ENCODE measurements at places on chromosomes 16 and 17.

DNA sequence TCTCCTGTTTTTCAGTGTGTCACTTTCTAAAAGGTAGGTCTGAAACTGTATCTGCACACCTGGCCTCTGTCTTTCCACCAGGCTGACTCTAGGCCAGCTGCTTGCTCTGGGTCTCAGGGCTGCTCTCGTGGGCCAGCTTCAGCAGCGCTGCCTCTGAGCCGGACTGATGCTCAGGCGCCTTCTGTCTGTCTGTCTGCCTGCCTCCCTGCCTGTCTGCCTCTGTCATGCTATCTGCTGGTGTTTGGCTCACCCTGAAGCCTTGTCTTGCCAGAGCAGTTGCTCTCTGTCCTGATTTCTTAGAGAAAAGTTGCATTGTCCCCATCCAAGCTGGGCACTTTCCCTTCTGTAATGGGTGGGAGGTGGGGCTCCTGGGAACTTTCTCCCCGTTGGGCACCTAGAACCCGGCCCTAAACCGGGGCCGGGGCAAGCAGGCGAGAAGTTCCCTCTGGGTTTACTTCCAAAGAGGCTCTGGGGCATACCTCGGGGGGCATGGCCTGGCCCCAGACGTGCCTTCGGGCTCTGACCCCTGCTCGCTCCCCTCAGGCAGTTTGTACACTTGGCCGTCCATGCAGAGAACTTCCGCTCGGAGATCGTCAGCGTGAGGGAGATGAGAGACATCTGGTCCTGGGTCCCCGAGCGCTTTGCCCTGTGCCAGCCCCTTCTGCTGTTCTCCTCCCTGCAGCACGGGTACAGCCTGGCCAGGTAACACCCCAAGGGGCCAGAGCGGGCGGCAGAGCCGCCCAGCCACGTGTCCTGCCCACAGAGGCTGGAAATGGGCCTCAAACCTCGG, 15.9 kb upstream of the ATP6V0C start:
- no peak for DNase-seq

- DNase-seq, result no peak
Observed at GRCh38 chr17:2952174-2952845, 111.1 kb downstream of the OR1D5 start.

- DNase-seq, result no peak
Observed at GRCh38 chr16:23580391-23580790, 15.7 kb downstream of the NDUFAB1 start.

- no peak for DNase-seq
Observed at GRCh38 chr16:73743665-73744496, 552.7 kb upstream of the PSMD7 start.

DNA sequence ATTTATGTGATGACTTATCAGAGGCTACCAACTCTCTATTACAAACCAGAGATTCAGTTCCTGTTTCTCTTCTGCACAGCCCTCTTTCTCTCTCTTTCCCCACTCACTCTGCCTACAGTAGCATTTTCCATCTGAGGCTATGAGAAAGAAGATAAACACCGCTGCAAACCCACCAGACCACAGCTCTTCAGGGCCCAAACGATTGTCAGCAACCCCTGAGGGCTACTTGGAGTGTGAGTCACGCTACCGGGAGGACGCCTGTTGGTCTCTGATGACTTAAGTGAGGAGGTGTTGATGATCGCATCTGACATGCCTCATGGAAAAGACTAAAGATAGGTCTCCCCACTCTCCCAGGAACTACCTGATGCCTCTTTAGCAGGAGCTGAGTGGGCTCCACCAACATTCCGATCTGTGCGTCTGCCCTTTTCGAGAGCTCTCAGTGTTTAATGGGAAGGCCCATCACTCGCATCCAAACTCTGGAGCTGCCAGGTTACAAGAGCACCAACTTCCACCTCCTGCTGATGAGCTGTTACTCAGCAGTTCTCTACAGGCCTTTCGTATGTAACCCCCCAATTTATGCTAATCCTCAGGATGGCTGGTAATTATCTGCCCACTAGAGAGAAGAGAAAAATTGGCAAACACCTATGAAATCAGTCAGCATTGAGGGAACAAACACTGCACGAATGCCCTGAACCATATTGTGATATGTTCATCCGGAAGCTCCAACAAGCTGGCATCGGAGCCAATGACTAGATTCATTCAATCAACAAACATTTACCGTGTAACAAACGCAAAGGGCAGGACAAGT, 9.2 kb downstream of the GRIN2A start:
- no peak for DNase-seq

DNA sequence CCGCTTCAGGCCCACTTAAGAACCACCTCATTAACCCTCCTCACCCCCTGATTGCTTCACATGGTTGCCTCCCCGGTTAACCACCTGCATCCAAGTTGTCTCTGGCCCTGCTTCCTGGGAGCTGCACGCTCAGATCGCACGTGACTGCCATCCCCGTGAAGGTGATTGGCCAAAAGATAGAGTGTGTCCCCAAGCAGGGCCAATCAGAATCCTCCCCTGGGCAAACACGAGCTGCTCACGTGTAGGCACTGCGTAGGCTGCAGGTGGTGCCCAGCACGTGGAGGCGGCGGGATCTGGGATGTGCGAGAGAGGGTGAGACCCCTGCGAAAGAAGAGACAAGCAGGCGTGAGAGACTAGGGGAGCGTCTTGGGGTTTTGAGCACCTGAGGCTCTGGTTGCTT, 111.8 kb upstream of the CRHR1 start:
- no peak for DNase-seq

DNA sequence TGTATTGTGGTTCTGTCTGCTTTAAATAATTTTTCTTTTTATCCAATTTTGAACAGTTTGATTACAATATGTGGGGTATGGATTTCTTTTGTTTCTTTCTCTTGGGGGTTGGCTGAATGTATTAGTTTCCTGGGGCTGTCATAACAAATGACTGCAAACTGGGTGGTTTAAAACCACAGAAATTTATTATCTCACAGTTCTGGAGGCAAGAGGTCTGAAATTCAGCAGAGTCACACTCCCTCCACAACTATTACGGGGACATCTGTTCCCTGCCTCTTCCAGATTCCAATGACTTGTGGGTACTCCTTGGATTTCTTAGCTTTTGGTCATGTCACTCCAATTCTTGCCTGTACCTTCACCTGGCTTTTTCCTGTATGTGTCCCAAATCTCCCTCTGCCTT, 23.7 kb downstream of the COX11 start:
- DNase-seq, result no peak

Data from activated naive CD8-positive, alpha-beta T cell treated with anti-CD3 and anti-CD28 coated beads, Interleukin-2, amount 50 U/mL, for 16 hours (primary cell).